Right cardiac atrium (tissue), 5 donors: ENCODE measurements at places on chromosomes 12 and 14.

DNA sequence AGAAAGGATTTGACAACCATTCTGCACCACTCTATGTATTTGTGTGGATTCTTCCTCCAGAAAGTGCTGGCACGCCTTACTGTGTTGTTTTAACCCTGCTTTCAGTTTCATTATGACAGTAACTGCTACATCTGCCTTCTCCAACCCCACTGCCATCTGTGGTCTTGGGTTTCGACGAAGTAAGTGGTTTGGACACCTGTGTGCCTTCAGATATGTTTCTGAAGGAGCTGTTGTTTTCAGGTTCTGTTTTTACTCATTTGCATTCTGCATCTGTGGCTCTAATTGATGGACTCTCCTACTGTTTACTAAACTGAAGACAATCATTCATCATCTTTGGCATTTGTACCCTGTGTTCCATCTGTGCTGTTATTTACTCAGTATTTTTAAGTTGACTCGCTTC lies 4.1 kb downstream of the TSHR start:
- no peak for DNase-seq

DNA sequence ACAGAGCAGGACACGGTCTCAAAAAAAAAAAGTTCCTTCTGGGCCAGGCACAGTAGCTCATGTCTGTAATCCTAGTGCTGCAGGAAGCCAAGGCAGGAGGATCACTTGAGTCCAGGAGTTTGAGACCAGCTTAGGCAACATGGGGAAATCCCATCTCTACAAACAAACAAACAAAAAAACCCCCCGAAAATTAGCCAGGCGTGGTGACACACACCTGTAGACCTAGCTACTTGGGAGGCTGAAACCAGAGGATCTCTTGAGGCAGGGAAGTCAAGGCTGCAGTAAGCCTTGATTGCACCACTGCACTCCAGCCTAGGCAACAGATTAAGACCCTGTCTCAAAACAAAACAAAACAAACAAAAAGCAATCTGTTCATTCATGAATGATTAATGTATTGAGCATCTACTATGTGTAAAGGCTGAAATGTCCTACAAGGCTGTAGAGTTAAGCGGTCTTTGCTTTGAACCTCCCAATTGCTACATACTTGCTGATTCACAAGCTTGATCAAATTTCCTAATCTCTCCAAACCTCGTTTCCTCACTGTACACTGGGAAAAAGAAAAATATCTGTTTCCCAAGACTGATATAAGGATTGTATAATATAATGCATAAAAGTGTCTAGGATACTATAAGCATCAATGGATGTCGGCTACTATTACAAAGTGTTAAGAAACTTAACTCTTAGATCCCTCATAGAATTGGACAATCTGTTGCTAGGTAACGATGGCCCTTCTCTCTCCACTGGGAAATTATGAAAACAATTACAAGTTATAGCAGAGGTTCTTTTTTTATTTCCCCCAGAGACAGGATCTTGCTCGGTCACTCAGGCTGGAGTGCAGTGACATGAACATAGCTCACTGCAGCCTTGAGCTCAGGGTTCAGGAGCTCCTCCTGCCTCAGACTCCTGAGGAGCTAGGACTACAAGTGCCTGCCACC lies 7.9 kb upstream of the RILPL2 start:
- no peak for DNase-seq

DNA sequence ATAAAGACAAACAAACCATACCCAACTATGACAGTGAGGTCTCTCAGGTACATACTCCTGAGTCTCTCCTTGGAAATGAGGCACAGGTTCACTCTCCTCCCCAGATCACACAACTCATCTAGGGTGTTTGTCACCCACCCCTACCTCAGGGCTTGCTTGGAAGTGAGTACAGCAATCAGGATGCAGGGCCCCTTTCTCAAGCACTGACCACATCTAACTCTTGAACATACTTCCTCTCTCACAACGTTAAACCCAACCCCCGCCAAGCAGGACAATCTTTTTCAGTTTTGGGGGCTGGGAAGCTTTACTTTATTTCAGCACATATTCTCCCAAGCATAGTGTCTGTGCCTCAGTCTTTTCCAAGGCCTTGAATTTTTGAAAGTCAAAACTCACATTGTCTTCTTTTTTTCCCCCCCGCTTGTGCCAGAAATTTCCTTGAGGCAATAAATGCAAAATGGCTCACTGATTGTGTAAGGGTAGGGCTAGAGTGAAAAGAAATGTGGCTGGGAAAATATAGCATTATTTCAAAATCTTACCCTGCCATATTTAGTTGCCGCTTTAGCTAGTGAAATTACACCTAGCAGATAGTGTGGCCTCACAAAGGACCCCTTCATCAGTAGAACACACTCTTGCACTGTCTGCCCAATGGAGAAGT lies 2.4 kb upstream of the GPR65 start:
- no peak for DNase-seq

DNA sequence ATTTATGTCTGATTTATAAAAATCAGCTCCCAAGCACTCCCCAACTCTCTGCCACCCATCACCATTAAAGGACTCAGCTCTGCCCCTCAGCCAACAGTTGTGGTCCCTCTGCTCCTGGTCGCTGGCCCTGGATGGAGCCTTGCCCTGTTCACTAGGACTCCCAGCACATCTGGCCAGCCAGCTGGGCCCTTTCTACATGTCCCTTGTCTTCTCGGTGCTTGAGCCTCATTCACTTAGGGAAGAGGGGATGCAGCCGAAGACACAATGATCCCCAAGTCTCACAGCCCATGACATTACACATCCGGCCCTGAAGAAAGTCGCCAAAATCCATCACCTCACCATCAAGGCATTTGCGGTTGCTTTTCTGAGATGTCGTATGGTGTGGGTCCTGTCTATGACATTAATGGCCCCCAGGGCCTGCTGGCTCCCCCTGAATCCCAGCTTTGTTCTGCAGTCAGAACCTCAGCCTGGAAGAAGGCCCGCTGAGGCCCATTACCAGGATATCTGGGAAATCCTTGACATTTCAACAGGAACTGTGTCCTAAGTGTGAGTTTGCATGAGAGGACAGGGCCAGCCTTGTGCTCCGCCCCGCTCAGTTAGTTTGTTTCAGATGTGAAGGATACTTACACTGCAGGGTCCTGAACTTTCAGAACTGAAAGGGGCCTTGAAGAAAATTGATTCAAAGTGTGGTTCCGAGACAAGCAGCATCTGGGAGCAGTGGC lies 19.1 kb downstream of the TSPAN11 start:
- no peak for DNase-seq

DNA sequence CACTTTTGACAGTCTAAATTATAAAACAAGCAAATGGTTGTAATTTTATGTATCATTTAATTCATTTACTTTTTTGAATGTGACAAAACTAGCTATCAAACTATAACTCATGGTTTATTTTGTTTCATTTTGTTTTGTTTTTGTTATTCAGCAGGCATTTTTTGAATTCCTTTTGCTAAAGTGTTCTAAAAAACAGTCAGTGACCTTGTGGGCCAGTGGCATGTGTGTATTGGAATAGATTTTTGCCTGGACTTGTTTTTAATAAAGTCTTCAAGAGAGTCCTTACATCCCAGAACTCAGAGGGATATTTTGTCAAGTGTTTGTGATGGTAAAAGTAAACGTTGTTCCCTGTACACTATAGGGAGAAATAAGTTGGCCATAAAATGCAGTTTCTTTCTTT lies 369.7 kb upstream of the SYT1 start:
- DNase-seq, result no peak

- no peak for DNase-seq
These were observed 504.9 kb downstream of the DIO2 start for GRCh38 chr14:79706382-79706781.

- no peak for DNase-seq
These were observed 61.8 kb downstream of the PITPNM2 start for GRCh38 chr12:123089140-123089539.

- no peak for DNase-seq
These were observed 113.2 kb upstream of the FLRT2 start for GRCh38 chr14:85416771-85417170.

- DNase-seq, result peak; percentile 92
These were observed 53.5 kb downstream of the ADGRD1 start for GRCh38 chr12:131007031-131007739.

- DNase-seq, result no peak
These were observed 132.1 kb upstream of the SYT1 start for GRCh38 chr12:78732481-78732880.

DNA sequence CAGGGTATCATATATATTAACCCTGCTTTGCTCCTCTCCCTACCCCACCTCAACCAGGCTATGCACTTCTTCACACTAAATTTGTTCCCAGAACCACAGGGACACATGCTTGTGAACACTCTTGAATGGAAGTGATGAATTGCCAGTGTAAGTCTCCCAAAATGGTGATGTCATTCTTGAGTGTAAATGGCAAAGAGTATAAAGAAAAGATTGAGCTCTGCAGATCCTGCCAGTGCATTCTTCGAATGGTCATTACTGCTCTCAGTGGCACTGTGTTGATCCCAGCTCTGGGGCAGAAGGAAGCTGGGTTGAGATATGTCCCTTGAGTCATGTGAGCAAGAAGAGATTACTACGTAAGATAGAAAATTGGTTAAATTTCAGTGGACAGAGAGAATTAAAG lies 313.1 kb downstream of the TMEM117 start:
- no peak for DNase-seq

- DNase-seq, result no peak
These were observed 95.9 kb upstream of the PPP2R5C start for GRCh38 chr14:101665478-101666078.

DNA sequence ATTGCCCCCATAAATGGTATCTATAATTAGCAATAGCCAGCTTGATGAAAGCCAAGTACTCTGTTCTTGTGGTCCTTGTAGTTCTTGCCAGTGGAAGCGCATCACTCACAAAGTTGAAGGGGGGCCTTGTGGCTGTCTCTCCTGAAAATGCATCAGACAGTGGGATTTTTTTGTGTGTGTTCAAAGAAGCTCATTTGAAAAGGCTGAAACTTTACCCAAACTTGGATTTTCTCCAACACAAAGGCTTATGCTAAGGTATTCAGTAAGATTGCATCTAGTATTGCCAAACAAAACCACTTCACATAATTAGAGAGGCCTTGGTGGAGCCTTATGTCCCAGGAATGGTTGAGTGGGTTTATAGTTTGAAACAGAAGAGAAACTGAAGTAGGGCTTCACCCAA lies 216.7 kb upstream of the TMTC1 start:
- DNase-seq, result no peak

- DNase-seq, result no peak
These were observed 17.7 kb downstream of the SLC11A2 start for GRCh38 chr12:51008329-51009055.

DNA sequence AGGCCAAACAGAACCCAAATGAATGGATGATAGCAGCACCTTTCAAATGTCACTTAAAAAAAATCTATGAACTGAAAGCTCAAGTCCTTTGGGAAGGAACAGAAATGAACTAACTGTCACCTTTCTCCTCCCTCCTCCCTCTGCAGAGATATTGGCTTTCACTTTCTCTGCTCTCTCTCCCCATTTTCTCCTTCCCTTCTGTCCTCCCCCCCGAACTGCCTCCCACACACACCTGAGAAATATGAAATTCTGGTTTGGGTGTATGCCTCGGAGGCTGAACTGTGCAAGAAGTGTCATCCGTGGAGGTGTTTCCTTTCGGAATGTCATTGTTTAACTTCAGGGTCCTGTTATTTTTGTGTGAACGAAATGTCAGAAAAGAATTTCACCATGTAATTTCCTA lies 87.8 kb downstream of the NEDD1 start:
- no peak for DNase-seq

DNA sequence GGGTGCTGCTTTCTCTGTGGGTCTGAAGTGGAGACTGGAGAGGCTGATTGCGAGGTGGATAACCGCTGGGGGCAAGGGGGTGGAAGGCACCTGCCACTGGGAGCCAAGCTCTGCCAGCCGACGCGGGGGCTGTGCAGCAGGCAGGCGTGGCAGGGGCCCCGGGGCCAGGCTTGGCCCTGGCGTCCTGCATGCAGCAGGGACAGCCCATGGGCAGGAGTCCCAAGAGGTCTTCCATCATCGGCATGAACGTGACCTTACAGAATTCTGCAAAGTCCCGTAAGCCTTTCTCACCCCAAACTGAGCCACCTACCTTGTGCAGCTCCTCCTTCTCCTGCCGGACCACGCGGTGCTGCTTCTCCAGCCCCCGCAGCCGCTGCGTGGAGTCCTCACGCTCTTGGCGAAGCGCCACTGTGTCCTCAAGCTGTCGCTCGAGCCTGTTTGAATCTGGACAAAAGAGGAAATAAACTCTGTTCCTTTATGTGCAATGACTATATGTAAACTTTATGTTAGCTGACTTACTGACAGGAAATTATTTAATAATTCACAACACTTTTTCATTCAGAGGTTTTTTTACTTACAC lies 51.3 kb downstream of the AMN start:
- DNase-seq, result no peak

GRCh38 chr12:65885312-65885711 lies 61.0 kb downstream of the HMGA2 start:
- no peak for DNase-seq

DNA sequence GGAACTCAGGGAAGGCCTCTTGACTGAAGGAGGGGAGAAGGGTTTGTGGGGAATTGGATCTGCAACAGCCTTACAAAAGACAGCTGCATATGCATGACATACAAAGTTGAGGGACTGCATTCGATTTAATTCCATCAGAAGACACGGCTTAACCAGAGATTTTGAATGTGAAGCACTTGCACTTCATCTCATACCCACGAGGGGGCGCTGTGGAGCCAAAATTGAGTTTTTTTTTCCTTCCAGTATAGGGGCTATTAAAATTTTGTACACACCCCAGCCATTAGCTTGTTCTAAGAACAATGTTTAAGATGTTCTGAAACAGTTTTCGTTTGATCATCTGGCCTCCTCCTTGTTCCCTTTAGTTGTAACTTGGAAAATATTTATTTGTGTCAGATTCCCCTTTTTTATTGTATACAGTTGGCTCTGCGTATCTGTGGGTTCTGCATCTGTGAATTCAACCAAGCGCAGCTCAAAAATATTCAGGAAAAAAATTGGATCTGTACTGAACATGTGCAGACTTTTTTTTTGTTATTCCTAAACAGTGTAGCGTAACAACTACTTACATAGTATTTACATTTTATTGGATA lies 1.6 kb downstream of the SUDS3 start:
- peak; percentile 41 for DNase-seq

DNA sequence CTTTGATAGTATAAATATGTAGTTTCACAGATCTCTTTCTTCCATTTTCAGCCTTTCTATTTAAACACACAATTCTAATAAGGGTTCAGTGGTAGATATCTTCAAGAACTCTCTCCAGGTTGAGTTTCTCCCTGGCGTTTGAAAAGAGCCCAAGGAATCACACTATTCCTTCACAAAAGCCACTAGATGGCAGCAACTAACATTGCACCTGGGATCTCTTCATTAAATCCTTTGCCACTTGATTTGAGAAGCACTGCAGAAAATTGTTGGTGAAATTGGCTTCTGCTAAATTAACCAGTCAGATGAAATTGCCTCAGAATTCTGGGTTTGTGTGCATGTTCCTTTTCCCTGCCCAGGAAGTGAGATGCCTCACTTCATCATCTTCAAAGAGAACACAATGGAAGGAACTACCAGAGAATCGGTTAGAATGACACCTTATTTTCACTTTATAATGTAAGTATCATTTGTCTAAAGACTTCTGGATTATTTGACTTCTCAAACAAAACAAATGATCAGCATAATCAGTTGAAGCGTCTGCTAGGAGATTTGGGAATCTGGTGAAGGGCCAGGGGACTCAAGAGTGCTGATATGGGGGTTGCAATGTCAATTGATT lies 6.8 kb downstream of the CCDC198 start:
- DNase-seq, result no peak
